Fibroblast of villous mesenchyme (primary cell): ENCODE measurements at places on chromosomes 5 and 9. TPM values are rescaled to one million over a fixed set of nuclear protein-coding genes. Genes with fewer than 3 reads are reported as not detected.

- no peak for DNase-seq
Measured at GRCh38 chr9:112670991-112671625, 46.8 kb downstream of the INIP start.

DNA sequence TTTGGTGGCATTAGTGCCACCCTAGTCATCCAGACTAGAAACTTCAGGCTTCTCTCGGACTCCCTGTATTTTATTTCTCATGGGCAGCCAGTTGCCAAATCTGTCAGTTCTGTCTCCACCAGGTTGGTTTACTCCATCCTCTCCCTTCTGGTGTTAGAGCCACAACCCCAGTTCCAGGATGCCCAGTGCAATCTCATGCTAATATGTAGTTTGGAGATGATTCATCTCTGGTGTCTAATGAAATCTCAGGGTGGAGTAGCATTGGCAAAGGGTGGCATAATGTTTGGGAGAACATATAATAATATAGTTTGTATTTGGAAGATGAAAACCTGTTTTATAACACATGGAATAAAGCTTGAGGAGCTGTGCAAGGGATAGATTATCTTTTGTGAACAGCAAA lies 30.2 kb downstream of the SLC46A2 start:
- DNase-seq = no peak

- peak; percentile 64 for DNase-seq
Measured at GRCh38 chr5:78522476-78523260, 125.9 kb downstream of the LHFPL2 start.

GRCh38 chr5:136047858-136048257 lies 19.1 kb downstream of the TGFBI start:
- DNase-seq = no peak

CD14 gene
- 0.97 and 2.2 TPM in 2 replicates for total RNA-seq

PCDHB2 gene
- under 0.01 and 0.32 TPM in 2 replicates for total RNA-seq

GABRA6 gene
- total RNA-seq = not detected in 2 replicates

DNA sequence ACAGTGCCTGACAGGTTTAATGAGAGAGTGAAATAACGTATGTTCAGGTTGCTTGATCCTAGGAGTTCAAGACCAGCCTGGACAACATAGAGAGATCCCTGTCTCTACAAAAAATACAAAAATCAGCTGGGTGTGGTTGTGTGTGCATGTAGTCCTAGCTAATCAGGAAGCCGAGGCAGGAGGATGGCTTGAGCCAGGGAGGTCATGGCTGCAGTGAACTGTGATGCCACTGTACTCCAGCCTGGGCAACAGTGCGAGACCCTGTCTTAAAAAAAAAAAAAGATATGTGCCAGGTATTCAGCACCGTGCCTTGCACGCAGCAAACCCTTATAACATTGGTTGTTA lies 38.8 kb upstream of the SPRY4 start:
- DNase-seq = no peak

OSMR gene
- total RNA-seq = 89.2 and 114 TPM in 2 replicates
